Peyer's patch (tissue), 4 donors: ENCODE measurements at places on chromosomes 7 and 10. TPM values are rescaled to one million over a fixed set of nuclear protein-coding genes. Genes with fewer than 3 reads are reported as not detected.

Gene TAS2R3
- total RNA-seq = 6.3 TPM

Gene DGKB
- total RNA-seq = not detected

Gene CCL24
- total RNA-seq = 48.7 TPM

- no peak overlapping the region for H3K4me3 ChIP-seq
- no peaks in the 10 kb centered on the region for H3K4me1 ChIP-seq
- no peaks in the 10 kb centered on the region for H3K36me3 ChIP-seq
- no peaks in the 10 kb centered on the region for H3K27me3 ChIP-seq
These were observed 23.0 kb upstream of the ZNF488 start for GRCh38 chr10:47406870-47407691.

GRCh38 chr10:6984971-6985370, 404.9 kb upstream of the PRKCQ start:
- no peaks in the 10 kb centered on the region for H3K36me3 ChIP-seq
- no peaks in the 10 kb centered on the region for H3K27me3 ChIP-seq
- H3K4me1 ChIP-seq = no peaks in the 10 kb centered on the region
- DNase-seq = no peak
- no peak overlapping the region for H3K27ac ChIP-seq
- no peak overlapping the region for H3K4me3 ChIP-seq
